T-helper 2 cell (primary cell): ENCODE measurements at places on chromosomes 5 and 9.

GRCh38 chr5:19002111-19002510 lies 985.9 kb downstream of the CDH18 start:
- DNase-seq: no peak

DNA sequence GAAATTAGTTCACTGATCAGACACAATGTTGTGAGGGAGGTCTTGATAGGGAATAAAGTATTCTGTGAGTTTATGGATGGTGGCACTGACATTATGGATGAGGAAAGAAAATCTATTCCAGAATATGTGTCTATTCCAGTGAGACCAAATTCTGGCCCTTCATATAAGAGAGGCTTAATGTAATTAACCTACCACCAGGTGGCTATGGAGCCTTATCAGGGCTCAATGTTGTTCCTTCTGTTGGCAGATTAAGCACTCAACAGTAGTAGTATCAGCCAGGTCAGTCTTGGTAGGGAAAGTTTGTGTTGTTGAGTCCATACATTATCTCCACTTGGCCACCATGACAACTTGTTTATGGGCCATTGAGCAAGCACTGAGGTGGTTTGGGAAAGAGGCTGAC lies 41.7 kb upstream of the BARX1 start:
- DNase-seq: no peak

- no peak for DNase-seq
Measured at GRCh38 chr5:138819081-138819480, 56.1 kb downstream of the LRRTM2 start.

DNA sequence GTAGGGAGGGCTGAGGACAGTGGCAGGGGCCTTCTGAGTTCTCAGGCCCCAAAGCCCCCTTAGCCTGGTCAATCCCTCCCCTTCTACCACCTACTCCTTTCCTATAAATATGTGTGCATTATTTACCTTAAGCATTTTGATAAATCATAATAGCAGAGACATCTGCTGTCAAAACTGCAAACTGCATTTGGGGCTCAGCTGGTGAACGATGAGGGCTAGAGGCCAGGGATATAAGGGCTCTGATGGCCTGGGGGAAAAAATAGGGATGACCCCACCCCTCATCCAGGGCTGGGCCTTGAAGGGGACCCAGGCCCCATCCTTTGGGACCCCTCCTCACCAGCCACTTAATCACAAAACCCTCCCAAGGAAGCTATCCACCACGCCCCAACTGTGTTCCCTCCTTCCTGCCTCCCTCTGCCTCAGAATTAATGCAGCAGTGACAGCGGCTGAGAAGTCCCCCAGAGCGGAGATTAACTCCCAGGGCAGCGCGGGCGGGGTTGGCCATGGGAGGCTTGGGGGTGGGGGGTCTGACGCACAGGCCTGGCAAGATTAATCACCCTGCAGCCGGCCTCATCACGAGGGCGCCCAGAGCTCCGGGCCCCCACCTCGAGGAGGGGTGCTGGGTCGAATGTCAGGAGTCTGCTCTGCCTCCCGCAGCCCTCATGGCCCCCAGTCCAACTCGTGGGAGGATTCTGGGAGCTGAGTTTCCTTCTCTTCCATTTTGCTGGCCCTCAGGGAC lies 42.1 kb downstream of the CXXC5 start:
- DNase-seq: no peak

DNA sequence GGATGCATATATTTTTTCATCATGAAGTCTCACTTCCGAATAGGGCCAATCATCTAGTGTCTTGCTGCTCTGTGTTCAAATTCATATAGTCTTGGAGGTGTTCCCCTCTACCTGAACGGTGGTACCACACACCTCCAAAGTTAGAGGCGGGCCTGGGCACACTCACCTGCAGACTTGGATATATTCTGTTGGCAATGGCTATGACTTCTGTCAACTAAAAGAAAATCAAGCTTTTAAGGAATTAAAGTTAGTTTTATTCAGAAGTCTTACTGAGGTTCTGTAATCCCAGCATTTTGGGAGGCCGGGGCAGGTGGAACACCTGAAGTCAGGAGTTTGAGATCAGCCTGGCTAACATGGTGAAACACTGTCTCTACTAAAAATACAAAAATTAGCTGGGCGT lies 2.6 kb upstream of the NIPAL4 start:
- DNase-seq: no peak

- DNase-seq: no peak
Measured at GRCh38 chr5:66643387-66643786, 47.2 kb downstream of the MAST4 start.

GRCh38 chr5:66440202-66440680 lies 156.0 kb upstream of the MAST4 start:
- no peak for DNase-seq

DNA sequence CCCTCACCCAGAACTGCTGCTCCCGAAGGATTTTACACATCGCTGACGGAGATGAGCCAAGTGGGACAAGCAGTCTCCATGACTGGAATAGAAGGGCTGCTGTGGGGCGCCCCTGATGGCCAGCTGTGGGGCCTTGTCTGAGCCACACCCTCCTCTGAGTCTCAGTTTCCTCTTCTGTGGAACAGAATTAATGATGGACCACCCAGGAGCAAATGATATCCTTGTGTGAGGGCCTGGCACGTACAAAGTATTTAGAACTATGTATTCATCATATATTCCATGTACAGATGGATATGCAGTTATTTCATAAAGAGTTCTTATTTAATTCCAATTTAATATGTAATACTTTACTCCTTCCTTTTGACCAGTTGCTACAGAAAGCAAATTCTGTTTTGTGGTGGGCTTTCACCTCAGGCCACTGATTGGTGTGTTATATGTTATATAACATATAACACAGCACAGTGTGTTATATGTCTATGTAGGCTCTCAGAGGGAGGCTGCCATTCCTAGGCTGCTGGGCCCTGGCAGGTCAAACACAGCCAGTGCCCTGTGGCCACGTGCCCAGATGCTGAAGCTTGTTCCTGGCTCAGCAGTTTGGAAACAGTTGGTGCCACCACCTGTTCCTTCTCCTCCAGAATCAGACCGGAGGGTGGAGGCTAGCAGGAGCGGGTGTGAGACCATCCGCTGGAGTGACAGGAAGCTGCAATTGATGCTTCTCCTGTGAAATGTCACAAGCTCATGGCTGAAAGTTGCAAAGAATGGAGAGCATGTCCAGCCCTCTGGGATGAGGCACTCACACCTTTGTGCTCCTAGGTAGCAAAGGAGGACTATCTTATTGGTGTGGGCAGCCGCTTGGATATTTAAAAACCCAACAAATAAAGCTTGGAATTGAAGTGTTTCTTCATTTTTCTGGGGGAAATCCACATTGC lies 4.4 kb upstream of the FGD3 start:
- no peak for DNase-seq

DNA sequence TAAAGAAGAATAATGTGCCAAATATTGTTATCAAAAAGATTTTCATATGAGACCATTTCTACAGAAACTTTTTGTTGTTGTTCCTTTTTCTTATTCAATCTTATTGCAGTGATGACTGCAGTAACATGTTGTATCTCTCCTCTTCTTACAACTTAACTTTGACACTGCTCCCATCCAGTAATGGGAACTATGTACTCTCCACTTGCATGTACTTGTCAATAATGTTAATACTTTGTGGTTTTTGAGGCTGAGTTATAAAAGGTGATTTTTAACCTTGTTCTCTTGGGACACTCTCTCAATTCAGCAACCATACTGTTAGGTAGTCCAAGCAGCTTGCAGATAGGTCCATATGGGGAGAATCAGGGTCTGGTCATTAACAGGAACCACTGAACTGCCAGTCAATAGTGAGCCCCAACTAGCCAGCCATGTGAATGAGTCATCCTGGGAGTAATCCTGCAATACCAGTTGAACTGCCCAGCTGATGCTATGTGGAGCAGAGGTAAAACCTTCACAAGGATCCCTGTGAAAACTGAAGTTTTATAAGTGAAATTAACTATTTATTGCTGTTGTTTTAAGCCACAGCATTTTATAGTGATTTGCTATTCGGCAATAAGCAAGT lies 199.6 kb upstream of the DAB2 start:
- no peak for DNase-seq

DNA sequence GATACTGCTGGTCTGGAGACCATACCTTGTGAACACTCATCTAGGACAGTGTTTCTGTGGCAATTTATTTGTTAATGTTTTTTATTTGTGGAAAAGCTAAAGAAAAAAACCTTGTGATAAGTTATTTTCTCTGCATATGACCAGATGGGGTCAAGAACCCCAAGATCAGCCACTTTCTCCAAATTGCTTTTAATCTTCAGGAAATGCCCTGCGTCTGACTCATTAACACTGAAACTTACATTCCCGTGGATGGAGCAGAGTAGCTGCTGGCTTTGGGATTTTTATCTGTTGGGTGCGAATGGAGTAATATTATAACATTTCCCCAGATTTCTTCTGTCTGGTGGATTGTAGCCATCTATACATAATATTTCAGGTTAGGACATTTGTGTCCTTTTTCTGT lies 444.5 kb downstream of the SH3GL2 start:
- no peak for DNase-seq

GRCh38 chr5:16976625-16977008 lies 40.5 kb upstream of the MYO10 start:
- DNase-seq: no peak

GRCh38 chr5:120630550-120630949 lies 166.4 kb downstream of the PRR16 start:
- no peak for DNase-seq

DNA sequence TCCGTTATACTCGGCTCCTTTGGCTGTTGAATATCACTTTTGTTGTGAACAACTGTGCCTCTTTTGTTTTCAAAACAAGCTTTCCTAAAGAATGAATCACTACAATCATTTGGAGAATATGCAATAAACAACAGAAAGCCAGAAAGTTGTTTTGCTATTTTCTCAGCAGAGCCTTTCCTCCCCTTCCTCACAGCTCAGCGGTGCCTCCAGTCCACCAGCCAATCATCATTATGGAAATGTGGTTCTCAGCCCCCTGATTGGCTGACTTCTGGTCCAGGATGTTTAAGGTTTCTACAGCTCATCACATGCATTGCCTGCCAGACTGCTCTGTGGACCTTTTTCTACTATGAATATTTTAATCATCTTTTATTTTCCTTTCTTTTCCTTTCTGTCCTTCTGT lies 9.1 kb upstream of the ZNF608 start:
- DNase-seq: no peak

DNA sequence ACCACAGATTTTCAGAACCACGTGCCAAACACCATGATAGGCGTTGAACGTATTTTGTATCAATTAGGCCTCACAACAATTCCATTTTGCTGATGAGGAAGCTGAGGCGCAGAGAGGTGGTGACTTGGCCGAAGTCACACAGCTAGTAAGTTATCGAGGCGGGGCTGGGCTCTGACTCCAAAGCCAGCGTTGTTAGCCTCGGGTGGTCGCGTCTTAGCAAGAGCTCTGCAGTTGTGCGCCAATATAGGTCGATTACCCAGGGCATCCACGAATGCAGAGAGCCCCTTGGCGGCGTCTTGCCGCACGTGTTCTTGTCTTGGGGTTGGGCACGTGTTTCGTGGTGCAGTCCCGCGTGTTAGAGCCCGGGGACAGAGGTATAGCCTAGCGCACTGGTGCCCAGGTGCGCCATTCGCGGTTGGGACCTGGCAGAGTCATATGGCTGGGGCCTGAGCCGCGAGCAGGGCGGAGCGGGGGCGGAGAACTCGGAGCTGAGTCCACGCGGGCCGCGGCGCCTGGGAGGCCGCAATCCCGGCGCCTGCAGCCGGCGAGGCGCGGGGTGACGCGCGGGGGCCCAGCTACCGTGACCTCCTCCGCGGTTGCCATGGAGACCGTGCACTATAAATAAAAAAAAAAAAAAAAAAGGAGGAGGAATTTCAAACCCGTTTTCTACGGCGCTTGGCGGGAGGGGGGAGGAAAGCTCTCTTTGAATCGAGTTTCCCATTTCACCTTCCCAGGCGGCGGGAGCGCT lies 62.3 kb downstream of the CXXC5 start:
- peak; percentile 89 for DNase-seq

GRCh38 chr9:128159522-128159783 lies 612 bp upstream of the BBLN start:
- peak; percentile 86 for DNase-seq

DNA sequence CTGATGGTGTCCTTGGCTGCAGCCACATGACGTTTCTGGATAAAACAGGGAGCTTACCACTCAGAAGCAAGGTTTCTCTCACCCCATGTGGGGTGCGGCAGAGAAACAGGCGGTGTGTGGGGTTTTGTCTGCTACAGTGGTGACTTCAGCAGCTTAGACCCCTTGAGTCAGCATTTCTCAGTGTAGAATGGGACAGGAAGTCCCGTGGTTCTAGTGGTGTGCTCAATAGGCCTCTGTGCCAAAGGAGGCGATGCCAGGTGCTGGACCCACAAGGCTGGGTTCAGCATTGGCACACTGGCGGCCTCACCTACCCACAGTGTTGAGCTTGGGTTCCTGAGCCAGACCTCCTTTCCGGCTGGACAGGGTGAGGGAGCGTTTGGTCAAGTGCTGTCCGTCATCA lies 125.2 kb upstream of the SMIM23 start:
- no peak for DNase-seq

- no peak for DNase-seq
Measured at GRCh38 chr5:135986401-135986800, 31.6 kb upstream of the LECT2 start.
